ENCODE measurements at places on chromosomes 5 and 9. TPM values are rescaled to one million over a fixed set of nuclear protein-coding genes. Genes with fewer than 3 reads are reported as not detected.

PRUNE2 gene
- 0.08 TPM for total RNA-seq

PCDHB5 gene
- total RNA-seq = not detected

DBH gene
- total RNA-seq = not detected

PDLIM4 gene
- total RNA-seq = 0.35 TPM

RELL2 gene
- 25.8 TPM for total RNA-seq

ACTBL2 gene
- total RNA-seq = not detected
